T follicular helper cell (primary cell): ENCODE measurements at places on chromosomes 6 and 20.
A peak's percentile ranks its signal among the peaks of the same experiment; 100 is the strongest.

- no peak for DNase-seq
Measured at GRCh38 chr6:54098450-54099044, 12.7 kb upstream of the MLIP start.

- no peak for DNase-seq
Measured at GRCh38 chr6:111982681-111983080, 71.2 kb upstream of the CCN6 start.

GRCh38 chr20:58669287-58670006 is 18.4 kb downstream of the STX16 start:
- DNase-seq: no peak

- DNase-seq: no peak
Measured at GRCh38 chr6:84508334-84508733, 256.1 kb downstream of the TBX18 start.

GRCh38 chr20:7716286-7716972 is 223.8 kb downstream of the HAO1 start:
- DNase-seq: no peak

DNA sequence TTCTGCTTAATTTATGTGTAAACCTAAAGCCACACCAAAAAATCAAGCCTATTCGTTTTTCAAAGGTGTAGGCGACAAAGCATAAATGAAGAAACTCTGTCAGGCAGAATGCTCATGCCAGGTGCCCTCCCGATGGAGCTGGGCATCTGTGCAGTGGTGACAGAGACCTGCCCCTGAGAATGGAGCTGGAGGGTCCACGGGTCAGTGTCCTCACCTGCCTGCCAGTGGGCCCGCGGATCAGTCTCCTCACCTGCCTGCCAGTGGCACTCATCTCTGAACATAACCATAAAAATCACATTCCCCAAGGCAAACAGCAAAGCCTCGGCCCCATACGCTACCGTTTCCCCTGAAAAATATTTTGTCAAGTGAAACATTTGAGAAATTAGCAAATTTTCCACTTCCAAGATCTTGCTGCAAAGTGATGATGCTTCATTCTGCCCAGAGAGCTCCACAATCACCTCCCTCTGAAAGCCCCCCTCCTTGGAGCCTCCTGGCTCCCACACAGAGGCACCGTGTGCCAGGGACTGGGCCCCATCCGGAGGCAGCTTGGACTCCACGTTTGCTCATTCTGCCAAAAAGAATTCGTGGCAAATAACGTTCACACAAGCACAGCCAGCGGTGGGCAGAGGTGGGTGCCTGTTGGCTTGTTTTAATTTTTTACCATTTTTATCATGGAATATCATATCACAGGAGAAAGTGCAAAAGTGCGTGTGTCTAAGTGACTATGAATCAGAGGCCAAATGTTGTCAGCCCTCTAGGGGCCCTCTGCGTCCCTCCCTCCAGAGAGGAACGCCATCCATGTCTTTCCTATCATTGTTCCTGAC is 88.8 kb downstream of the YTHDF1 start:
- no peak for DNase-seq

DNA sequence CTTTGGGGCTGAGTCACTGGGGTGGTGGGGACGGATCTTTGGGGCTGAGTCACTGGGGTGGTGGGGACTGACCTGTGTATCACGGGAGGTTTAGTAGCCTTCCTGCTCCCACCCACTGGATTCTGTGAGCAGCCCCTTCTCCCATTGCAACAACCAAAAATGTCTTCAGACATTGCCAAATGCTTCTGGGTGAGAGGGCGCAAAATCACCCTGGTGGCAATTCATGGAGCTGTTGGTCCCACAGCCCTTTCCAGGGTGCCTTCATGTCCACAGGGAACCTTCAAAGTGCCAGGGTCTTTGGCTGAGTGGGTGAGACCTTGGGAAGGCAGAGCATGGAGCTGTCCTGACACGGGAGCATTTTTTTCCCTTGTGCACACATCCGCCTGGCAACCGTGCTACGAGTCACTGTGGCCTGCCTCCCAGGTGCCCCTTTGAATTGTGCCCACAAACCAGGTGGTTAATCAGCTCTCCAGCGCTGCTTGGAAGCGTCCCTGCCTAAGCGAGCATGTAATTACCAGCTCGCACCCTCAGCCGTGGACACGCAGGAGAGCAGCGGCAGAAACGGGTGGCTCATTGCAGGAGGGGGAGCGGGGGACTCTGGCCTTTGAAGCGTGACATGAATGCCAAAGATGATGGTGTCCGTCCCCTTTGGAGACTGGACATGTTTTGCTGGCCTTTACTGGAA is 27.4 kb upstream of the APCDD1L start:
- DNase-seq: no peak

GRCh38 chr6:98230250-98230649 is 604.1 kb upstream of the POU3F2 start:
- DNase-seq: no peak

GRCh38 chr20:46626758-46627157 is 24.5 kb downstream of the SLC13A3 start:
- DNase-seq: no peak

GRCh38 chr6:167788563-167788903 is 38.2 kb upstream of the AFDN start:
- no peak for DNase-seq

GRCh38 chr6:112214739-112215269 is 39.6 kb downstream of the LAMA4 start:
- DNase-seq: no peak

DNA sequence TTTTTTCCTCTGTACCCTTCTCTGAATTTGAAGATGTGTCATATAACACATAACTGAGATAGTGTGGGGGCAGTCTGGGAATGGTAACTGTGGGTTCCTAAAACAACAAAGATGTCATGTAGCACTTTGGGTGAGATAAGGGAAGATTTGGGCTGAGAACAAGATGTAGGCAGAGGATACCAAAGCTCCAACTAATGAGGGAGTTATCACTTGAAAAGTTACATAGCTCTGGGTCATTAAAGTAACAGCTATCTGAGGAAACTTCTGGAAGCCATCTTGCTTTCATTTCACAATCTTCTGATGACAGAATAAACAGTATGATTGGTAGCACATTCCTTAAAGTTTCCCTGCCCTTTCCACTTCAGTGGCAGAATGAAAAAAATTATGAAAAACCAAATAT is 255.4 kb downstream of the TBX18 start:
- no peak for DNase-seq

DNA sequence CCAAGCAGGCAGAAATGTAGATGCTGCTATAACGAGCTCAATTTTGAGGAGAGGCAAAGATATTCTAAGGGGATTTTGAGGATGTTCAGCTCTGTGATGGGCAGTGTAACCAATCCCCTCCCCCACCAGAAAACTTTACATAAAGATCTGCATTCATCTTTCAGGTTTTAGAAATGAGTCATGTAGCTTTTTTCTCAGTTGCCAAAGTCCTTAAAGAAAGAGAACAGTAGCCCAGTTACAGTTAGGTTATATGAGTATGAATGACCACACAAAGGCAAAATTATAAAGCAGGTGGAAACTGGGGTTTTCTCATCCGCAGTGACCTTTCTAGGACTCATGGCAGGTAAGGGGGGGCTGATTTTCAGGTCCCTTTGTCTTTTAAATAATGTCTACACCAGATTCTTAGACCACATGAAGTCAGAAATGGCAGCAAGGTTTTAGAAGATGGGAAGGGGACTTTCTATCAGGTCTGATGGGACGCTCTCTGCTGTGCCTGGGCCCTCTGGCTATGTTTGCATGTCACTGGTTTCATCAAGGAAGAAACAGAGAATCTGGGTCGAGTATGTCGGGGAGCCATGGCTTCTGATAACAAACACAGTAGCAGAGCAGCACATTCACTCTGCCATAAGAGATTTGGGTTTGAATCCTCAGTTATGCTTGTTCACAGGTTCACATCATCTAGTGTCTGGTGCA is 94.7 kb downstream of the CLIC5 start:
- DNase-seq: no peak

- DNase-seq: no peak
Measured at GRCh38 chr20:44802702-44803101, 7.6 kb downstream of the RIMS4 start.

DNA sequence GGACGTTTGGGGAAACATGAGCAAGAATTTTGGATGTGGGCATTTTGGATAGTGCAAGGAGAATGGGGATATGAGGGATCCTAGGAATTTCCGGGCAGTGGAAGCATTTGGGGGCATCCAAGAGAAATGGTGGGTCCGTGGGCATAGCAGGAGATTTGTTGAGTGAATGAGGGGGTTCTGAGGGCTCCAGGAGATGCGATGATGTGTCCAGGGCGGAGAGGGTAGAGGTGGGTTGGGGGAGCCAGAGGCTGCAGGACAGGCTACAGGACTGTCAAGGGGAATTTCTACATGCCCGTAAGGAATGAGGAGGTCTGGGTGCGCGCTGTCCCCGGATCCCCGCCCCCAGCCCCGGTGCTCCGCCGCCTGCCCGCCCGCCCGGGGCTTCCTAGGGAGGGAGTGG is 364 bp downstream of the FRS3 start:
- DNase-seq: no peak

- no peak for DNase-seq
Measured at GRCh38 chr20:59625214-59625922, 21.0 kb downstream of the PHACTR3 start.

DNA sequence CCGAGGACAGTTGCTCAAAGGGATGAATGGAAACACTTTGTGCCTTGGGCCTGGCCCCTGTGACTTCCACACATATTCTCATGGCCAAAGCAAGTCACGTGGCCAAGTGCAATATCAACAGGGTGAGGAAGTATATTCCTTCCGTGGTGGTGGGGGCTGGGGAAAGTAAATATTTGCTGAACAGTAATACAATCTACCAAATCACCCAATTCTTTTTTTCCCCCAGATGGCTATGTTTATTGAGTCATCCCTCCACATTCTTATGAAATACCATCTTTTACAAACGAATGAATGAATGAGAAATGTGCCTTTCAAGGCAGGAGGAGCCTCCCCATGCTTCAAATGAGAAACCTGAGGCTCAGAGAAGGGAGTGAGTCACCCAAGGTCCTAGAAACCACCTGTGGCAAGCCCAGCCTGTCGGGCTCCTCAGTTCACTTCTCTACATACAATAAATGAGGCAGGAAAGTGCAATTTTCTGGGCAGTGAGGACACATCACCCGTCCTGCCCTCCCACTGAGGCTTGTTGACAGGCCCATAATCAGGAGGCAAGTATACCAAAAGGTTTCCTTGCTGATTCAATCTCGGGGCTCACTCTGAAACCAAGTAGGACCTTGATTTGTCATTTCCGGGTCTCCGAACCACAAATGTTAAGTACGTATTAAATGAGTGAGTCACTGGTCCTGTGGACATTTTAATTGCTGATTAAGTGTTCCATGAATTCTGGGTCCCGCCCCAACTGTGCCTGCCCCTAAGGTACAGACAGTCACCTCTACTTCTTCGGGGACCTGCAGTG is 25.3 kb upstream of the TOP1 start:
- peak; percentile 41 for DNase-seq

DNA sequence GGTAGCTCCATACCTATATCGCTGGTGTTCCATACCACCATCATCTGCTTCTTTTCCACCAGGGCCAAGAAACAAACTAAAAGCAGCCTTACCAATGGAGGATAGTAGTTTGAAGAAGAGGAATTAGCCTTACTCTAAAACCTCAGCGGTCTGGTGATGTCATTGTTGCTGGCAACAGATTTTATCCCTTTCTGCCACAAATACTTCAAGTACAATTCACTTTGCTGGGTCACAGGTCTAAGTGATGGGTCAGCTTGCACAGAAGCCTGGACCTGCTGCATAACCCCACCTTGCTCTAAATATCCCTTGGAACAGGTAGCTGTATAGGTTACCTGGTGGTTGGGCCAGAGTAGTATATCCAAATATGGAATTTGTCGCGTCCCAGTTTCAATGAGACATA is 53.2 kb upstream of the THEMIS start:
- no peak for DNase-seq

GRCh38 chr6:96257751-96258150 is 242.0 kb downstream of the FUT9 start:
- no peak for DNase-seq

DNA sequence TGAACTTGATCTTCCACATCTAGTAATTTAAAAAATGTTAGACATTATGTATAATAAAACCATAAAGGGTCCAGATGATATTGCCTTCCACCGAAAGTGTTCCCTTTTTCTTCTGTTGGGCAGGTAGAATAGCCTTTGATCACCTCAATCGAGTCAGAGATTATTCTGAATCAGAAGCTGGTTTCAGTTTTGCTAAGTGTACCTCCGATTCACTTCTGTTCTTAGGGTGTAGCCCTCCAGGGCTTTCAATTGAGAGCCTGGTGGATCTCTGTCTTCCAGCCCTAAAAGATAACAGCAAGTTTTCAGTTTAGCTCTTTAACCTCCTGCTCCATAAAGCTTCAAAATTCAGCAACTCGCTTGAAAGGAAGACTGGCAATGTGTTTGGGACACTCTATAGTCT is 21.1 kb upstream of the AIG1 start:
- no peak for DNase-seq

DNA sequence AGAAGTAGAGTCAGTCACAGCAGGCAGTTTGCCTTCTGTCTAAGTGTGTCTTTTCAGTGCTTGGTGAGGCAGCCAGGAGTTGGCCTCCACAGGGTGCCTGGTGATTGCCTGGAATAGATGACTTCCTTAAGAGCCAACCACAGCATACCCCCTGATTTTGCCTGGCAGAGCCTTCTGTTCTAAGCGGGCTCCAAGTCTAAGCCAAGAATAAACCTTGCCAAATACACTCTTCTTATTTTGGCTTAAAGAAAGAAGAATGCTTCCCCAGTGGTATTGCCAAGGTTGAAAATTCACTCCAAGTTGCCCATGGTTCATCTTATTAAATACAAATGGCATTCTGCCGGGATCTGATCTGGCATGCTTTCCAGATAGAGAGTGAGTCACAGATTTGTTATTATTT is 1424.8 kb upstream of the EYS start:
- DNase-seq: no peak

DNA sequence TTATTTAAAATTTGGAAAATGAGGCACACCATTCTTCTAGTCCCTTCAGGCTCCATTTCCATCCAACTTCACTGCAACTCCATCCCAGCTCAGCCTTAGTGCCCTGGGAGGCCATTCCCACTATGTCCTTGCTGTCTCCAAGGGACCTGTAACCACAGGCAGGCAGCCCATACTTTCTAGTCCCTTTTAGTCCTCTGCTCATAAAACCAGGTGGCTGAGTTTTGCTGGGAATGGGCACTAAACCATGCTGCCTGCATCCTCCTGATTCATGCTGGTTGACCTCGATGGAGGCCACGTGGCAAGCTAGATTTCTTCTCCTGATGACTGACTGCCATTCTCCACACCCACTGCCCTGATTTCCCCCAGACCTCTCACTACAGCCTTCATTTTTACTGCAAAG is 27.5 kb upstream of the MYMX start:
- DNase-seq: no peak

DNA sequence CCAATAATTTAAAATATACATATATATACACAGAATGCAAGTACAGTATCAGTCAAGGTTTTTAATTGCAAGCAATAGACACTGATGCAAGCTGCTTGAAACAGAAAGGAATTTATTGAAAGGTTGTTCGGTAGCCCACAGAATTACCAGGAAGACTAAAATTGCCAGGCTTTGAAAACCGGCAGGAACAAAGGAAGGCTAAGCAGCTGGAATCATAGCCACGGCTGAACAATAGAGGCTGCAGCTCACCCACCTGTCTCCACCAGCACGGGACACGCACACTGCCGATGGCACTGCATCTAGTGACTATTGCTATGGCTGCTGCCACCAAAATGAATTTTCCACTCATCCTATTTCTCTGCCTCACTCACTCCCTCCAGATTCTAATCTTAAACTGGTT is 22.0 kb upstream of the L3MBTL3 start:
- no peak for DNase-seq

- DNase-seq: no peak
Measured at GRCh38 chr6:80674669-80675068, 568.2 kb downstream of the BCKDHB start.
